ENCODE measurements at places on chromosomes 3 and 15.

GRCh38 chr15:51382787-51383186 is 41.3 kb downstream of the GLDN start:
- no peak for DNase-seq

DNA sequence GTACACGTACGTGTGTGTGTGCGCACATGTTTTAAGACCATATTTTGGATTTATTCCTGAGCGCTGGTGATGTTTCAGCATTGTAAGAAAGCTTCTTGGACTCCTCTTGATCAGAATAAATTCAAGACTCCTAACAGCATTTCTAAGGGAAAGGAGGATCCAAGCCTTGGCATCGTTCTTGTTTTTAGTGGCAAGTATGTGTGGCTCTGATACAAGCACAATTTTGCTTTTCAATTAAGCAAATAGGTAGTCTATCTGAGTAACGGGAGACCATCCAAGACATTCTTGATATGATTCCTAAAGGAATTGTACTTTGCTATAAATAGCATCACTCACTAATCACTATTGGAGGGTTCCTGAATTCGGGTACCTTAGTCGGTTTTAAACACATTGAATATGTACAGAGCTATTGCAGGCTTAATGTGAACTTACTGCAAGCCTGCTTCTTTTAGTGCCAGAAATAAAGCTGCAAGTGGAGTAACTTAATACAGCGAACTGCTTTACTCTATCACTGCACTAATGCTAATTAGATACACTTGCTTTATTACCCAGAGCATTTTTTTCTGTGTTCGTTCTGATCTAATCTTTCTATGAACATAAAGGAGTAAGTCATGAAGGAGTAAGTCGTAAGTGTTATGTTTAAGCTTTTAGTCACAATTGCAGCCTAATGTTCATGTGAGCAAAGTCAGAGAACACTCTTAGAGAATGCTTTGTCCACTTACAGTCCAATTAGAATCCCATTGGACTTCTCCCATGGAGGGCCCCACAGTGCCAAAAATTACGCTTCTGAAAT is 186.3 kb downstream of the MCTP2 start:
- no peak for DNase-seq

DNA sequence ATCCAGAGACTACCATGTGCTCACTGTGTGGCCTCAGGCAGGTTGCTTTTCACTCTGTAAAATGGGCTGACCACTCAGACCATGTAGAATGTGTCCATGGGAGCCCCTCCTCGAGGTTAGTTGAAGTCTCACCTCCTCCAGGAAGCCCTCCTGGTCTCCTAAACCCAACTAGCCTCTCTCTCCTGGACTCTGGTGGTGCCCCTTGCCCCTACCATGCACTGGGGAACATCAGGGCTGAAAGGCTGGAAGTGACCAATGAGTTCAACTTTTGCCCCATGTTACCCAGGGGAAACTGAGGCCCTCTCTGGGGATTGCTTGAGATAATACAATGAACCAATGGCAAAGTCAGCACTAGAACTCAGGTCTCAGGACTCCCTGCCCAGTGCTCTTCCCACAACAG is 69.2 kb upstream of the SLC6A6 start:
- DNase-seq: no peak

- DNase-seq: no peak
Observed at GRCh38 chr3:186152889-186153292, 44.0 kb upstream of the ETV5 start.

DNA sequence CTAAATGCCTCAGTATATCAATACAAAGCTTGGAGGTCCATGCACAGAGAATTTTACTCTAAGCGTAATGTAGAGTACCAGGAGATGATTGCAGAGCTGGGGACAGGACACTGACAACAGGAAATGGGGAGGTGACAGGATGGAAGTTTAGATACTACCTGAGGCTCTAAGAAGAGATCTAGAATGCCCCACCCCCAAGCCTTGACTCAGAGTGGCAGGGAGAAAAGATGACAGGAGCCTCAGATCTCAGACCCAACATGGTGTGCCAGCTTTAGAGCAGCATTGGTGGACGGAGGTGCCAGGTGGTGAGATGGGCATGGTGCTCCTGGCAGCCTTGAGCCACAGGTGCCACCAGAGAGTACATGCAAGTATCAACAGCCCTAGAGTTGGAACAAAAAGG is 62.5 kb downstream of the LYZL4 start:
- DNase-seq: no peak

Data from activated CD4-positive, CD25-positive, alpha-beta regulatory T cell treated with anti-CD3 and anti-CD28 coated beads, Interleukin-2, amount 50 U/mL, for 72 hours (primary cell).